ENCODE measurements at places on chromosomes 12 and 14. TPM values are rescaled to one million over a fixed set of nuclear protein-coding genes. Genes with fewer than 3 reads are reported as not detected.
A peak's percentile ranks its signal among the peaks of the same experiment; 100 is the strongest.

Gene SDR9C7
- total RNA-seq, result not detected

Gene GPN3
- total RNA-seq, result 17.0 TPM

DNA sequence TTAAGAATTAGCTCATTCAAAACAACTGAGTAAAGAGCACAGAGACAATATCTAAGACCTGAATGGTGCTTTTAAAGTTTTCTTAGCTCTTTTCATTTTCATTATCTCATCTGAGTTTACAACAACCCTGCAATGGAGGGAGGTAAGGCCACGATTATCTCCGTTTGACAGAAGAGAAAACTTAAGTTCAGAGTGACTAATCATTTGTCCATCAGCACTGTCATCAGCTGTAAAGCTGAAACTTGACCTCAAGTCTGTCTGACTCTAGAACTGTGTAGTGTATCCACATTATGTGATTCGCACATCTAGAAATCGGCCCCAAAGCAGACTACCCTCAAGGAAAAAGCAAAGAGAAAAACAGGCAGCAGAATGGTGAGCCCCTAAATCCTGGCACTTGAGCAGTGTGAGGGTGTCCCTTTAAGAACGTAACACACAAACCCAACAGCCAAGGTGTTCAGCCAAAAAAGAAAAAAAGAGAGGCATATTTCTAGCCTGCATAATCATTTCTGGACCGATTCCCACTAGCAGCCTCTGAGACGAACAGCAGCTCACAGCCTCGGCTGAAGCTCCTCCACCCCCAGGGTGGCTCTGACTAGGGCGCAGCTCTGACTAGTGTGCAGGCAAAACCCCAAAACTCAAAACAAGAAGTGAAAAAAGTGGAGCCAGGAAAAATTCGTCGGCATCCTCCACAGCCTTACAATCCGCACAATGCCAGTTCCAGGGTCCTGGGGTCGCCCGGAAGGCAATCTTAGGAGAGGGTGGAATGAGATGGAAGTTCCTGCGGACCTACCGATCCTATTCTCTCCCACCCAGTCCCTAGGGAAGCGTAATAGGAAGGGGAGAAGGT lies 1.6 kb downstream of the STXBP6 start:
- no peak for DNase-seq
- H3K4me1 ChIP-seq, result peaks cover 13% of the 10 kb centered on the region
- H3K36me3 ChIP-seq, result no peaks in the 10 kb centered on the region
- no peak overlapping the region for H3K27ac ChIP-seq

- DNase-seq, result no peak
- no peak overlapping the region for H3K4me3 ChIP-seq
- H3K27me3 ChIP-seq, result no peaks in the 10 kb centered on the region
- H3K36me3 ChIP-seq, result no peaks in the 10 kb centered on the region
- no peak overlapping the region for H3K27ac ChIP-seq
- no peaks in the 10 kb centered on the region for H3K4me1 ChIP-seq
Observed at GRCh38 chr12:119826661-119827445, 50.3 kb downstream of the CIT start.

- DNase-seq, result no peak
- H3K4me3 ChIP-seq, result no peak overlapping the region
- no peaks in the 10 kb centered on the region for H3K27me3 ChIP-seq
Observed at GRCh38 chr14:66979101-66979974, 209.9 kb upstream of the GARIN2 start.

- DNase-seq, result no peak
- peaks cover 7% of the 10 kb centered on the region for H3K4me1 ChIP-seq
- H3K27ac ChIP-seq, result no peak overlapping the region
- no peaks in the 10 kb centered on the region for H3K27me3 ChIP-seq
- no peak overlapping the region for H3K4me3 ChIP-seq
- no peaks in the 10 kb centered on the region for H3K36me3 ChIP-seq
Observed at GRCh38 chr12:86513226-86513625, 257.0 kb upstream of the MGAT4C start.

DNA sequence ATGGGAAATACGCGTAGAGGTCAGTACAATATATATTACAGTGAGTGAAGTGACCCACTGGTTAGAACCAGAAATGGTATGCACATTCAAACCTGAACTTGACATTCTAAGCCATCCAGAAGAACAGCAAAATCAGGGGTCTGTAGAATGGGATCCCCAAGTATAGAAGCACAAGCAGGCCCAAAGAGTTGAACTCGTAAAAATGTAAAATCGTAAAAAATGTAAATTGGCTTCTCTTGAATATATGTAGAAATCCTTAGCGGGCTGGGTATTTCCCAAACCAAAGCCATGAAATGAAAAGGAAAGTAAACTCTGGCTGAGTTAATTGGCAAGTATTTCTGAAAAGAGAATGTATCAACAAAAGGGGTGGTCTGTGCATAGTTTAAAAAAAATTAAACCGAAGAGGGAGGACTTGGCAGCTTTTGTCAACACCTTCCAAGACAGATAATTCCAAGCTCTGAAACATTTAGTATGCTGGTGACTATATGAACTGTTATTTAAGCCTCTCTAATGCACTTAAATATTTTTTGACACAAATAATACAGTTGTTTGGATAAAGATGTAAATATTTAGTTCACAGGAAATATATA lies 1505.6 kb upstream of the FLRT2 start:
- H3K36me3 ChIP-seq, result no peaks in the 10 kb centered on the region
- H3K27me3 ChIP-seq, result no peaks in the 10 kb centered on the region
- no peak overlapping the region for H3K27ac ChIP-seq
- H3K4me3 ChIP-seq, result no peak overlapping the region
- DNase-seq, result no peak
- H3K4me1 ChIP-seq, result no peaks in the 10 kb centered on the region

DNA sequence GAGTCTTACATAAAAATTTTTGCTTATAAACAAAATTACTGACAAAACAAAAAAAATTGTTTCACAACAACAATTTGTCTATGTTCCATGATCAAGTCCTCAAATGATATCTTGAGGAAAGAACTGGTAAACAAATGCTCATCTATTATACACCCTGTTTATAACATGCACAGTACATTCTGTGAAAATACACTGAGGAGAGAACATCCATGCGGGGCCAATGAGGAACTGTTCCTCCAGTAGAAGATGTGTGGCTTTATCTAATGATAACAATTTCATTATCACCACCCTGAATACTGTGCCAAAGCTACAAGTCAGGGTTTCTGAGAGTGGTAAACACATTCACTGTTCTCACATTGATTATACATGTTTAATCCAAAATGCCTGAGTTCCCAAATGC lies 10.8 kb downstream of the MLH3 start:
- H3K4me3 ChIP-seq, result no peak overlapping the region
- no peaks in the 10 kb centered on the region for H3K27me3 ChIP-seq
- peaks cover 45% of the 10 kb centered on the region for H3K36me3 ChIP-seq
- DNase-seq, result no peak

DNA sequence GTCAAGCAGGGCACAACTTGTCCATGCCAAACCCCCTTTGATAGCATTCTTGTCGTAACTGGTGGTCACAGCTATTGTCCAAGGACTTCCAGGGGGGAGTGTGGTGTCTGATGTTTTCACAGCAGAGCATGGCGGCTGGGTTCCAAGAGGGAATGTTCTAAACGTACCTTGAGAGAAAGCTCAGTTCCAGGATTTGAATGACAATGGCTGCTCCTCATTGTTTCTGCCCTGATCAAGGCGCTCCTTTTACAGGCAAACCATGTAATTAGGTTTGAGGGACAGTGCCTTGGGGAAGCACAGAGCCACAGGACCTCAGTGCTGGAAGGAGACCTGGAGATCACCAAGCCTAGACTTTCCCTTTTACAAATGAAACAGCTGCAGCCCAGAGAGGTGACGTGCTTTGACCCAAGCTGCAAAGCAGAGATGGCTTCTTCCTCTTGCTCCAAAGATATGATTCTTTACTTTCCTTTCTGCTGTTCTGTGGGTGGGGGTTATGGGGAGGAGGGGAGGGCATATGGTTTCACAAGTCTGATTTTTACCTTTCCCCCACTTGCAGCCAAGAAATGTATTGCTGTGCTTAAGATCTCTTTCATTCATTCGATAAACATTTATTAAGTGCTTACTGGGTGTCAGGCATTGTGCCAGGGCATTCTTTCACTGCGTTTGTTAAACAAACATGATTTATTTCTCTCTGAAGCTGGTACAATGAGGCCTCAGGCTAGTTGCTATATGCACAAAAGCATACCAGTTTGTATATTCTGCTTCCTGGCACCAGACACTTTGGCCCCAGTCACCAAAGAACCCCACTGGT lies 172.8 kb downstream of the KTN1 start:
- no peak for DNase-seq
- no peaks in the 10 kb centered on the region for H3K36me3 ChIP-seq
- H3K4me3 ChIP-seq, result no peak overlapping the region
- no peak overlapping the region for H3K27ac ChIP-seq
- H3K4me1 ChIP-seq, result no peaks in the 10 kb centered on the region
- no peaks in the 10 kb centered on the region for H3K27me3 ChIP-seq

DNA sequence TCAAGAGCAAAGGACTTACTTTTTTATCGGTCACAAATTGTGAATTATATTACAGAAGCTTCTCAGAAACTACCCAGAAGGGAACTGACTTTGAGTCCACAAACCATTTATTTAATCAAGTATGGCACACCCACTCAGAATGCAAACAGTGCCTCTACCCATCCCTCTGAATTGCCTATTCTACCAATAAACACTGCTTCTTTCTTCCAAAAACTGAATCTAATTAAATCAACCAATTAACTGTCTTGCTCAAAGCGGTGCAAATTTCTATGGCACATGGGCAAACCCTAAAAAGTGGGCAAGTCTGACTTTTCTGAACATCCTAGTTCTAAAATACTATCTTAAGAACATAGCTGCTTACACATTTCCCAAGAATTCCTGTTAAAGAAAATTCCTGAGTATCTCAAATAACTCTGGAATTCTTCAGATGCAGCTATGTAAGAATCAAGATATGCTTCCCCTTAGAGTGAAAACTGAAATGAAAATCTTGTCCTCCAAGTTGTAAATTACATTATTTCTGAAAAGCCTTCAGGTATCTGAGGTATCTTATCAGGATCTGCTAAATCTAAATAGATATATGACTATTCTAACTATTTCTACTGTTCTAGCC lies 4.3 kb downstream of the SPTLC2 start:
- H3K4me3 ChIP-seq, result no peak overlapping the region
- H3K36me3 ChIP-seq, result peaks cover 17% of the 10 kb centered on the region
- H3K4me1 ChIP-seq, result peaks cover 59% of the 10 kb centered on the region

GRCh38 chr14:97100306-97100705 lies 303.1 kb downstream of the VRK1 start:
- H3K27me3 ChIP-seq, result peaks cover 3% of the 10 kb centered on the region
- no peak for DNase-seq
- H3K4me1 ChIP-seq, result no peaks in the 10 kb centered on the region
- no peaks in the 10 kb centered on the region for H3K36me3 ChIP-seq

DNA sequence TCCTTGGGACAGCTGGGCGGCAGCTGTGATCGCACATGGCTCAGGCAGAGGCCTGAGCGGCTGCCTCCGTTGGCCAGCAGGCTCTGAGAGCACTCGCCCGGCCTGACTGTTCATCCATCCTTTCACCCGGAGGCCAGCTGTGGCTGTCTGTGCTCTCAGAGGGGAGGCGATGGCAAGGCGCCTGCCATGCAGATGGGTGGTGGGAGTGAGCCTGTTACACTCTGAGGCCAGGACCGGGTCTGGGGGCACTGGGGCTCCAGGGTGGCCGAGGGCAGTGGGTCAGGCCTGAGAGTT lies 292.3 kb downstream of the TMEM121 start:
- peaks cover 66% of the 10 kb centered on the region for H3K4me1 ChIP-seq
- peak overlapping the region; percentile 74 for H3K4me3 ChIP-seq
- no peak for DNase-seq
- no peaks in the 10 kb centered on the region for H3K27me3 ChIP-seq
- H3K36me3 ChIP-seq, result peaks cover 3% of the 10 kb centered on the region
- H3K27ac ChIP-seq, result peak overlapping the region; percentile 97

DNA sequence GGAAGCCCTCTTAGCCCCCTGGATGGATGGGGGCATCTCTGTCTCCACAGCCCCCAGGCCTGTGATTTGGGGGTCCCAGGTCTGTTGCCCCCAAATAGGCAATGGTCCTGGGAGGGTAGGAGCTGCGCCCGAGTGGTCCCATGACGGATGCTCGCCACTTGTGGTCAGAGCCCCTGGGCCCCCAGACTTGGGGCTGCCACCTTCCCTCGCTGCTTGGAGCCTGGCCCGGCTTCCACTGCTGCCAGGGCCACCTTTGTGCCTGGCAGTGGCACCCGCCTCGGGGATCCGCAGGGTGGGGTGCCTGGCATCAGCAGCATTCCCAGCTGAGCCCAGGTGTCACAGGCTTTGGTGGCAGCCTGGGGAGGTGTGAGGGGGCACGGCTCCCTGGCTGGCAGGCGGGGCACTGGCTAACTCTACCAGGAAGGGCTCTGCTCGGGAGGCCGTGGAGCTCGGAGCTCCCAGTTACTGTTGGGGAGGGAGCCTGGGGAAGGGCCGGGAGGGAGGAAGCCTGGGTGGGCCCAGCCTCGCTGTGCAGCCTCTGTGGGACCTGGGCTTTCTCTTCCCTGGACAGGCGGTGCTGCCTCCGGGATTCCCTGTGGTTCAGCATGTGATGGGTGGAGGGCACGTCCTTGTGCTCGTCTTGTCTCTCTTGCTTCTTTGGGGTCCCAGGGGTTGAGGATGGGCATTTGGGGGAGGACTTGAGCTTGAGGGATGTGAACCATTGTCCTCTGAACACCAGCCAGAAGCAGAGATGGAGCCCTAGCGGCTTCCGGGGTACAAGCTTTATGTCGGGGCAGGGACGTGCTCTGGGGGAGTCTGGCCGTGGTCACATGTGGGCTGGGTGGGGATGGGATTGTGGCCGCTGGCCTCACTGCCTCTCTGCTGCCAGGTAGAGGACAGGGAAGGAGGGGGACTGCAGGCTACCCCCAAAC lies 5.4 kb downstream of the KIF26A start:
- no peaks in the 10 kb centered on the region for H3K4me1 ChIP-seq
- DNase-seq, result peak; percentile 9
- no peak overlapping the region for H3K27ac ChIP-seq
- H3K4me3 ChIP-seq, result no peak overlapping the region
- no peaks in the 10 kb centered on the region for H3K36me3 ChIP-seq

GRCh38 chr12:101074940-101075680 lies 134.9 kb downstream of the SLC5A8 start:
- no peak overlapping the region for H3K27ac ChIP-seq
- no peaks in the 10 kb centered on the region for H3K4me1 ChIP-seq
- no peak for DNase-seq
- no peaks in the 10 kb centered on the region for H3K36me3 ChIP-seq
- no peak overlapping the region for H3K4me3 ChIP-seq

All from activated B cell treated with CpG ODN at 0.5 μM for 24 hours (primary cell).